Astrocyte (in vitro differentiated cells and primary cell): ENCODE measurements at places on chromosomes 2 and 18.

DNA sequence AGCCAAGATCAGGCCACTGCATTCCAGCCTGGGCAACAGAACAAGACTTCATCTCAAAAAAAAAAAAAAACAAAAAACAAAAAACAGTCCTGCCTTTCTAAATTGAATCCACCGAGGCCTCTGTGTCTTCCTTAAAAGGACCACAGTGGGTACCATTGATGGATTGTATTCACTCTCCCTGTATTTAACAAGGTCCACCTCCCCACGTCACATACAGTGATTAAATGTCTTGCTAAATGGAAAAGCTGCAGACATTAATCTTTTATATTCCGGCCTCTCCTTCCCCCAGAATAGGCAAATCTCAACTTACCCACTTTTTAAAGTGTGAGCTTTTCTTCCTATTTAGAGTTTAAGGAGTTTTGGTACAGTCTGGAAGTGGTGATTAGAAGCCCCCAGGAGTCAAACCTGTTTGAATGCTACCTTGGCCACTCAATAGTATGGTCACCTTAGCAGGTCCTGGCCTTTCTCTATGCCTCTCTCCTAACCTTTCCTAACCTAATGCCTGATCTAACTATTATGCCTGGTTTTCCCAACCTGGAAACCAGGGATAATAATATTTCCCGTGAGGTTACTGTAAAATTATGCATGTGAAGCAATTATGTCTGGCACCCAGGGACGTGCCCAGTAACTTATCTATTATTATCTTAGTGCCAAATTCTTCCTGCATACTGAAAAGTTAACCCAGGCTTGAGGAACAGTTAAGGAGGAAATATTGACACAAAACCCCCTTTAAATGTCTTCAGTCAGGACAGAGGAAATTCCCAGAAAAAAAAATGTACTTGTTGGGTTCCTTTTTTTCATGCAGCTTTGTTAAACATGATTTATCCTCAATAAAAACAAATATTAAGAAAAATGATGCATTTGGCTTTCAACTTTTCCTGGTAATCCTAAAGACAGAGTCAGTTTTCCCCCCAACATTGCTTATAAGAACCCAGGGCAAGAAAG lies 3.1 kb downstream of the NFE2L2 start:
- no peak for DNase-seq

DNA sequence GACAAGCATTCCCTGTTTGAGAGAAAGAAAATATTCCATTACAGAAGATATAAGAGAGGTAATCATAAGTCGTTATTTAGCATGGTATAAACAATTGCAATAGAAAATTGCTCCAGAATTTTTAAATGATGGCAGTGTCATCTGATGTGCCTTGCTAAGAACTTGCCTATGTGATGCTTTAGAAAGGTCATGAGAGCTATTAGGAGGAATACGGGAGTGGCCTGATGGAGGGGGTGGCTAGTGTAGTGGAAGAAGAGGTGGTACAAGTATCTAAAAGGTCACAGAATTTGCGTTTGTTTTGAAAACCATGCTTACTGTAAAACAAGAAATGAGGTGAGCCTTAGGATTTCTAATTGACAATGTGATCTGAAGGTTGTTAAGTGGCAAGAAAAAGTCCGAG lies 550.0 kb downstream of the TMX3 start:
- no peak for DNase-seq

- peak; percentile 27 for DNase-seq
Measured at GRCh38 chr18:8303151-8303755, 306.0 kb upstream of the RAB12 start.

DNA sequence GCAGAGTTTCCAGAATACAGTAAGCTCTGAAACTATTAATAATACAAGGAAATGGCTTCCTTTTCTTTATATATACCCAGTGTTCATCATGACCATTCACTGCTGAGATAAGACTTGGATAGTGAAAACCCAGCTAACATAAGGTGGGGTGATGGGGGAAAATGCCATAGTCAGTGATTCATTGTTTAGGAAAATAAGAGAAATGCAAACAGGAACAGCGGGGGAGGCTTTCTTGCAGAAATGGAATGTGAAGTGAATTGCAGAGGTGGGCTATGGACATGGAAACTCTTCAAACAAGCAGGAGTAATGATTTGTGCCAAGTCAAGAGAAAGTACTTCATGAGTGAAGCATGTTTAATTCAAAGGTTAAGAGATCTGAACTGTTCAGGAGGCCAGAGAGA lies 519.4 kb downstream of the TDRD15 start:
- peak; percentile 2 for DNase-seq

DNA sequence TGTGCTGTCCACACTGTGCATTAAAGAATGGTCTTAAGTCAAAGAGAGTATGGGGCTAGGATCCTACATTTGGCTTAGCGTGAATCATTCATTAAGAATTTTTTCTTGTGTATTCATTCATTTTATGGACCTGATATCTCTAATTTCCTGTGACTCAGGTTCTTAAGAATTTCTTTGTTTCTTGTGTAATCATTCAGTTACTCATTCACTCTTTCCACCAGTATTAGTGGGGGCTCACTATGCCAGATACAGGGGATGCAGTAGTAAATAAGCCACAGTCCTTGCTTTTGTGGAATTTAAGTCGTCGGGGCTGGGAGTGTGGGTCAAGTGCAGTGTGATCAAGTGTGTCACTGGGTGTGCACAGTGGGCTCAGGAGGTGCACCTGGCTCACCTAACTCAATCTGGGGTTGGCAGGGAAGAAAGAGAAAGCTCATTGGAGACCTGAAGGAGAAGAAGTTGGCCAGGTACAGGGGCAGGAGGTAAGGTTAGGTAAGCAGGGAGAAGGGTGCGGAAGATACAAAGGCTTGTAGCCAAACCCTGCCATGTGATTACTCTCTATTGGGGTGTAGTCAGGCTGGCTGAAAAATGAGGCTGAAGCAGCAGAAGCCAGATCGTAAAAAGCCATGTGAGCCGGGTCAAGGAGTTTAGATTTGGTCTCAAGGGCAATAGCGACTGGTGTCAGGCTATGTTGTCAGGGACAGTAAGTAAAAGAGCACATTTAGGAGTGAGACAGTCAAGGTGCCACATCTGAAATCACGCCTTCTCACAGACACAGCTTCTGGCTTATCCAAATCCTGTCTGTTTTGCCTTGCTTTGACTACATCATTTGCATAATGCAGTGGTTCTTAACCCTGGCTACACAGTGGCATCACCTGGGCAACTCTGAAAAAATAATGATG lies 67.2 kb downstream of the KCTD1 start:
- DNase-seq: peak; percentile 99

DNA sequence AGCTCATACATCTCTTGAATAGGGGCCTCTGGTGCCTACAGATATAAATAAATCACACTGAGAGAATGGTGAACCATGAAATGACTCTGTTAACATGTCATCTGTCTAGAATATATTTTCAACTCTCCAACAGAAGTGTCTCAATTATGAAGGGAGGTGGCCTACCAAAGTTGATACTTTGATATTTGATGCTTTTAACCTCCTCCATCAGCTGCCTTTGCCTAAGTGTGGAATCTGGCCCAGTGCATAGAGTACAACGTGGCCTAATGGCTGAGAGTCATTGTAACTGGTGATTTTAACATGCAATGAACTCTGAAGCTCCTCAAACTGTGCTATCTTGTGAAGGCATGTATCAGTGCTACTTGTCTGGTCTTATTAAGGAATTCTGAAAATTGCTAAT lies 93.4 kb downstream of the MYO3B start:
- DNase-seq: no peak

DNA sequence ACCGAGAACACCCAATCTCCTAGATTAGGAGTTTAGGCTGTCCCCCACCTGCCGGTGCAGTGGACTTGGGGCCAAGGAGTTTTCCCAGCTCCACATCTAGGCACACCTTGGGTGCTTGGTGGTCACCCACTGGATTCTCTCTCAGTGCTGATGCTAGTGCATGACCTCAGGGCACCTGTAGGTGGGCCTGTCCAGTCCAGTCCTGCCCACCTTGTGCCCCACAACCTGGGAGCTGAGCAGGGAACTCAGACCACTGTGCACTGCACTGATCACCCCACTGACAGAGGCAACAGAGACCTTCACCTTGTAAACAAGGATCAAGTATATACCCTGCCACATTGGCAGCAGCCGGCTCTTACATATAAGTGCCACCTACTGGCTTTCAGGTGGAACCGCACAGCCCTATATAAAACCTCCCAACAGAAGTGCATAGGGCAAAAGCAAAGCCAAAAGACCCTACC lies 12.7 kb upstream of the CDH19 start:
- DNase-seq: no peak

- no peak for DNase-seq
Measured at GRCh38 chr2:120432976-120433815, 87.3 kb downstream of the INHBB start.

DNA sequence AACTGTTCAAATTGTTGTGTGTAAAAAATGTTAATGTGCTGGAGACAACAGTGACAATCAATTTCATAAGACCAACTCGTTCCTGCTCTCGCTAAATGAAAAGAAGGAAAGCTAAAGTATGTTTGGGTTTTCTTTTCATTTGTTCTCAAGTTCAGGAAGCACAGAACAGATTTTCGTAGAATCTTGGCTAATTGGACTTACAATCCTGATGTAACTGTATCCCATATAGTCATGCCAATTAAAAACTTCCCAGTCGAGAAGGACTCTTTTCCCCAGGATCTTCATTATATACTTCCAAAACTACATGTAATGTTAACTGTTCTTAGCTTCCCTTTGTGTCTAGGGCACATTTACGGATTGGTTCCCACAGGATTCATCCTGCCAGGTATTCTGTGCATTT lies 135.4 kb upstream of the ITGB6 start:
- DNase-seq: no peak

DNA sequence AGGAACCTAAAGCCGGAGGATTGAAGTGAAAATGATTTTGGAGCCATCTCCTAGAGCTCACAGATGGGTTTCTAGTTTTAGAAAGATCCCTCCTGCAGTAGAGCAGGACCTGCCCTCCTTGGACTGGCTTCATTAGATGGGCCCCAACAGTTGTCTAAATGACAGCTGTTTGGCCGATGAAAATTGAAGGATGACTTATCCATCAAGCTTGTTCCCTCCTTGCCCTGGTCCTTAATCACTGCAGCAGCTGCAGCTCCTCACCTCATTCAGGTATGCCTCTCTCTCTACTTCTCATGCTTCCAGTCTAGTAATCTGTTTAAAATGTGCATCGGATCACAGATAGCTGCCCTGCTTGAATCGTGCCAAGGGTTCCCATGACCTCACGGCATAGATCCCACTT lies 677.6 kb downstream of the BCL11A start:
- DNase-seq: no peak

GRCh38 chr2:28666496-28667184 lies 85.0 kb upstream of the PPP1CB start:
- DNase-seq: no peak

DNA sequence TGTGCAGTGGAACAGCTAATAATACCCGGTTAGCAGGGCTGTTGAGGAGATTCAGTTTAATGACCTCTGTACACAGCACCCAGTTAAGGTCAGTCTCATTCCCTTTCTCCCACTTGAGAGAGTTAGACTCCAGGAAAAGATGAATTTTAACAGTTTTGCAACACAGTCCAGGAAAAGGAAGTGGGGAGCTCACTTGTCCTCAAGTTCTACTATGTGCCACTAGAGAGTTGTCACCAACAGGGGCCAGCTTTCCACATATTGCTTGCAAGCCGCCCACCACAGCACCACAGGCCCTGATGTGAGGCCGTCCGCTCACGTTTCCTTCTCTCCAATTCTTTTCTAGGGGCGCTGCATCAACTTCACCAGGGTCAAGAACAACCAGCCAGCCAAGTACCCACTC lies 142.1 kb downstream of the GFPT1 start:
- DNase-seq: no peak

GRCh38 chr2:152114366-152114765 lies 15.5 kb upstream of the CACNB4 start:
- DNase-seq: no peak

GRCh38 chr18:26574958-26575864 lies 26.9 kb upstream of the KCTD1 start:
- peak; percentile 71 for DNase-seq

- DNase-seq: no peak
Measured at GRCh38 chr2:71922091-71922490, 225.6 kb downstream of the CYP26B1 start.

DNA sequence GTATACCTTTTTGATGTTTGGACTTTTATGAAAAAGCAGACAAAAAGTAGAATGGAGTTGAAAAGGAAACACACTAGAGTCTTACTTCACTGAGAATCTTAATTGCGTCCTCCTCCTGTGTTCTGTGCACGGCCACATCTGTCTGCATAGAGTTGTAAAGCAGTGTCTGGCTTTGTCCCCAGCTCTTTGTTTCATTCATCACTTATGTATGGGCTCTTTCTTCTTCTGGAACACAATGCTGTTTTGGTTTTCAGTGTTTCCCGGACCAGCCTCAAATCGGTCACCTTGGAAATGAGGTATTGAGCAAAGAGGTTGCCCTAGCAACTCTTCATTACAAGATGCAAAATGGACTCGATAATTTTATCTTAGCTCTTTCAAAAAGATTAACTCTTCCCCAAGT lies 104.3 kb upstream of the CNGA3 start:
- DNase-seq: no peak

GRCh38 chr2:189580241-189580651 lies 340 bp downstream of the SLC40A1 start:
- DNase-seq: peak; percentile 9

DNA sequence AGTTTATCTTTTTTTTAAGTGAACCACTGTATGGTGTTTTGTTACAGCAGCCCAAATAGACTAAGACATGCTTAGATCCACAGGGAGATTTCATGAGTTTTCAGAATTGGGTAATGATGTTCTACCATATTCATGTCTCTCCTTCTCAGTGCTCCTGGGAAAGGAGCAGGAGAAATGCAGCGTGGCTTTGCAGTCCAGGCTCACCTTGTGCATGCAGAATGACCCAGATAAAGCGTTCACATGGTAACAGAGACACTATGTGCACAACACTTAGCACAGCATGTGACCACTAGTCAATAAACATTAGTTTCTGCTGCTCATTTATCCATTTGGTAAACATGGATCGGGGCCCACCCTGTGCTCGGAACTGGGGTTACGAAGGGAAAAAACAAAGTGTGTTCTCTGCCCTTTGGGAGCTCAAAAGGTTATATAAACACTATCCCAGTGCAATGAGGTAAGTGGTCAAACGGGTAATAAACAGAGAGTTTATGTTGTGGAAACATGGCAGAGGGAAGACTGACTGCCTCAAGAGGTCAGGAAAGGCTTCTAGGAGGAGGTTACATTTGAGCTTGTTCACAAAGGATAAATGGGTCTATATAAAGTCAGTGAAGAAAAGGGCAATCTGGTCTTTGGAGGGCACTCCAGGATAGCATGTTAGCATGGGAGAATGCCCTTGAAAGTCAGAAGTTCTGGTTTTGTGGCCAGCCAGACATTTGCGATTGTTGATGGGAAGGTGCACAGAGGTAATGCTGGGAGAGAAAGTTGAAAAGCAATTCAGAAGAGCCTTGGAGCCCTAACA lies 299.2 kb downstream of the TDRD15 start:
- no peak for DNase-seq

- DNase-seq: no peak
Measured at GRCh38 chr2:18899725-18900124, 310.4 kb upstream of the NT5C1B start.

DNA sequence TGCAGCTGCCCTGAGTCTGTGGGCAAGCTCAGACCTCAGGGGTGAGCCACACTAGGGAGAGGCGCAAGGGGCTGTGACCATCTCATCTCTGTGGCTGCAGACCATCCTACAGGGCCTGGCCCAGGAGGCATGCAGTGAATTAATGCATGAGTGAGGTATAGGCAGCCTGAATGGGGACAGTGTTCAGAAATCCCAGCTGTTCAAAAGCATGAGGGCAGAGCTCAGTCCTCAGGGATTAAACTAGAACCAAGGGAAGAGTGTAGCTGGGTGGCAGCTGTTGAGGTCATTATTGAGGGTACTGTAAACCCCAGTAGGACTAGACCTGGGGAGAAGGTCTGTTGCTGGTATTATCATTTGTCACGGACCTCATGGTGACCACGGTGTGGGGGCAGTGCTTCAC lies 17.0 kb downstream of the TMEM177 start:
- no peak for DNase-seq

GRCh38 chr2:134218930-134219658 lies 34.8 kb upstream of the MGAT5 start:
- DNase-seq: no peak
